Stimulated activated CD8-positive, alpha-beta memory T cell treated with anti-CD3 and anti-CD28 coated beads, Interleukin-7, amount 100 ng/mL, for 1 hour (primary cell): ENCODE measurements at places on chromosomes 3 and 15.

DNA sequence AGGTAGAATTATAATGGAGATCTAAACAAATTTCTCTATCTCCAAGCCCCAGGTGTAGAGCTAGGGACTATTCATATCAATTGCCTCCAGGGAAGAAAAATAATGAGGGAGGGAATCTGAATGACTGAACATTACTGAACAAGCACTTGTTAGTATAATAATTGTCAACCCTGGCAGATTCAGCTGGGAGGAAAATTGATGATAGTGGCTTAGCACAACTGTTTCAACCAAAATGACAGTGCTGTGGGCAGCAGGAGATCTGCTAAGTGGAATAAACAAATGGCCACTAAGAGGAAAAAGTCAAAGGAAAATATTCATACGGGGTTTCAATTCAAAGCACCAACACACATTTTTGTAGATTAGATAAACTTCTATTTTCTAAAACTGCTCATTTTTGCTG lies 294.9 kb upstream of the ZNF385D start:
- no peak for DNase-seq

GRCh38 chr15:25761971-25762662 lies 101.0 kb downstream of the ATP10A start:
- no peak for DNase-seq

GRCh38 chr3:28690176-28690575 lies 341.6 kb upstream of the AZI2 start:
- no peak for DNase-seq

DNA sequence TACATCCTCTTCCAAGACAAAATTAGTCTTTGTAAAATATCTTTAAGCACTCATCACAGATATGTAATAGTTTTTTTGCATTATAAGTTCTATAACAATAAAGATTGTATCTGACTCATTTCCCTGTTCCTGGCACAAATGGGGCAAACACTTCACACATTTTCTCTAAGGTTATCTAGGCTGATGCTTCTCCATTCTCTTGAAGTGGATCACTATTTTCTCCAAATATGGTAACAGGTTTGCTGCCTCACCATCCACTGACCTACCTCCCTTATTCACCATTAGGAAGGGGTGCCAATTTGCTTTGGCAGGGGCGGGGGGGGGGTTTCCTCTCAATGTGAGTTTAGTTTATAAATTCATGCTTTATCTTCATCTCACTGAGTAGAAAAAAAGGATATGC lies 767.7 kb upstream of the LMCD1 start:
- DNase-seq: no peak

GRCh38 chr3:18409266-18409665 lies 15.9 kb downstream of the SATB1 start:
- DNase-seq: no peak

DNA sequence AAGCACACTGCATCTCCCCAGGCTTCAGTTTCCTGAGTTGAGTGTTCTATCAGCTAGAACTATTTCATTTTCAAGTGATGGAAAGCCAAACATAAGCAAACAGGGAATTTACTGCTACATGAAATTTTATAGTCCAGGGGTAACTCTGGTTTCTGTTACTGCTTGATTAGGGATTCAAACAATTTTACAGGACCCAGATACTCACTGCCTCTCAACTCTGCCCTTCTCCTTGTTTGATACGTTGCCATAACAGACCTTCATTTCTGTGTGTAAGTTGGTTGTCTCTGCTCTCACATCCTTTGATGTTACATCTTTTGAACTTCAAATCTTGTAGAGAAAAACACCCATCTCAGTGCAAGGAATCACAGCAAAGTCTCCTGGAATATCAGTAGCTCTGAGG lies 572.7 kb downstream of the UNC13C start:
- no peak for DNase-seq

GRCh38 chr3:58307639-58308215 lies 1.4 kb downstream of the HTD2 start:
- no peak for DNase-seq

GRCh38 chr3:137294839-137295238 lies 337.1 kb downstream of the IL20RB start:
- no peak for DNase-seq

- DNase-seq: no peak
These were observed 923 bp downstream of the SIAH2 start for GRCh38 chr3:150761831-150762661.

GRCh38 chr15:66006986-66007385 lies 137.7 kb downstream of the RAB11A start:
- no peak for DNase-seq

- DNase-seq: no peak
These were observed 278.4 kb downstream of the GBE1 start for GRCh38 chr3:81483046-81483445.

DNA sequence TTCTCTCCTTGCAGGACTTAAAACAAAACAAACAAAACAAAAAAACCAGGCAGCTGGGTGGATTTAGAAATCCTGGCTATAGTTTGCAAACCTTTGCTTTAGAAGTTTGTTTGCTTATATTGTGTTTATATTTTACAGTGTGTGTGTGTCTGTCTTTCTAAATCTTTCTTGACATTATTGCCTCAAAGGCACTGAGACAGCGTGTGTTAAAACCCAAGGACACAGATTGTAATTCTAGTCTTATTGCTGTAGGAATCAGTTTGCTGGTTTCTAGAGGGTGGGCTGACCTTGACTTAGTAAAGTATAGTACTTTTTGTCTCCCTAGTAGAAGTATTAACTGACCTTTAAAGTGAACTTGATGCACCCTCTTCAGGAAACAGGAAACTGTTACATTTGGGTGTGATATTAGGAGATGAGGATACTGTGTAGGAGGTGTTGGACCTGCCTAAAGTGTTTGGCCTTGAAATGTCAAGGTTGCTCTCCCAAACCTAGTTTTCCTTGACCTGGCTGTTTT lies 71.0 kb downstream of the TCF12 start:
- no peak for DNase-seq

DNA sequence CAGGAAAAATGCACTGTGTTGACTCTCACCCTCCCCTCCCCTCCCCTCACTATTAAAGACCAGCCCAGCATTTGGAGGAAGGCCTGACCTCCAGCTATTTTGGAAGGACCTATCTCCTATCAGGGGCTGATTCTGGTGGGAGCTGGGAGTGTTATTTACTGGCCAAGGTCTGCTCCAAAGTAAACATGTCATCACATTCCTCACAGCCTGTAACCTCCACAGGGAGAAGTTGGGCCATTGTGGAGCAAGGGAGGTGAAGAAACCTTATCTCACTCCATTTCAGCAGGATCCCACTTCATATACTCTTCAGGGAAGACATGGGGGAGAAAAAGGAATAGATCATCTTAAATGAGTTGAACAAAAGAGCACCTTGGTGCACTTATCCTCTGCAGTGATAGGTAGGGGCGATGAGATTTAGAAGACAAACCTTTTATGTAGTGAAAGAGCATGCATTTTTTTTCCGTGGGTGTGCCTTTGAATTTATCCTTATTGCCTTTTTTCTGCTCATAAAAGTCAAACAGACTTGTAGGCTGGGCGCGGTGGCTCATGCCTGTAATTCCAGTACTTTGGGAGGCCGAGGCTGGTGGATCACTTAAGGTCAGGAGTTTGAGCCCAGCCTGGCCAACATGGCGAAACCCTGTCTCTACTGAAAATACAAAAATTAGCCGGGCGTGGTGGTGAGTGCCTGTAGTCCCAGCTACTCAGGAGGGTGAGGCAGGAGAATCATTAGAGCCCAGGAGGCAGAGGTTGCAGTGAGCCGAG lies 15.6 kb upstream of the FLNB start:
- DNase-seq: no peak

GRCh38 chr15:60420203-60420716 lies 22.5 kb upstream of the ANXA2 start:
- no peak for DNase-seq

GRCh38 chr3:32200490-32200889 lies 38.0 kb upstream of the CMTM8 start:
- DNase-seq: no peak

DNA sequence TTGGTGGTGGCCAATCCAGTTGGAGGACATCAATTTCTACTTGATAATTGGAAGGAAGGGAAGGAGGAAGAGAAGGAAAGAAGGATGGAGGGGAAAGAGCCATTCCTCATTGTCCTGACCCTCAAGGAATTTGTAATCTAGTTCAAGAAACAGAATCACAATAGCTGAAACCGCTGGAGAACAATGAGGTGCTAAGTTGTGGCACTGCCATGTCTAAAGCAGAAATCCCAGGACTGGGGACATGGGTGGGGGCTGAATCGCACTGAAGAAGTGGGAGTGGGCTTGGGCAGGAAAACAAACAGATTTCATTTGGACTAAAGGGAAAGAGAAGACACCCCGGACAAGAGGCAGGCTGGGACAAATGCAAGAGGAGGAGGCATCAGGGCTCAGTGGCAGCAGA lies 183.6 kb downstream of the UACA start:
- DNase-seq: no peak

GRCh38 chr15:63801171-63801570 lies 32.6 kb downstream of the HERC1 start:
- no peak for DNase-seq

DNA sequence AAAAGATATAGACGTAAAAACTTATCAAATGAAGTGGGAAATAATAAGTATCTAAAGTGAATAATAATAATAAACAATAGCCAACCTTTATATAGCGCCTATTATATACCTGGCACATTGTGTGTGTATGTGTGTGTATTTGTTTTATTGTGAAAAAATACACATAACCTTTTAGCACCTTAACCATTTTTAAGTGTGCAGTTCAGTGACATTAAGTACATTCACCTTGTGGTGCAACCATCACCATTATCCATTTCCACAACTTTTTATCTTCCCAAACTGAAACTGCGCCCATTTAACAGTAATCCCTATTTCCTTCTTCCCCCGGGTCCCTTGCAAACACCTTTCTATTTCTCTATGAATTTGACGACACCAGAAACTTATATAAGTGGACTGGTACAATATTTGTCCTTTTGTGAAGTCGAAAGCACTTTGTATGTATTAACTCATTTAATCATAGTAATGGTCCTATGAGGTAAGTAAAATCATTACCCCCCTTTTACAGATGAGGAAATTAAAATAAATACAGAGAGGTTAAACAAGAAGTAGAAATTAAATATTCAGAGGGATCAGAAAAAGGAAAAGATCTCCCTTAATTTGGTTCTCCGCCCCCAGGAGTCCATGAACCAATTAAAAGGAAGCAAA lies 33.5 kb downstream of the GJD2 start:
- no peak for DNase-seq

GRCh38 chr15:59437817-59438624 lies at the start of gene FAM81A:
TSS of gene FAM81A (plus strand) at chr15:59438186. CDS start at chr15:59458627, 20,441 bp downstream.
- DNase-seq: no peak

- DNase-seq: no peak
These were observed 91.1 kb upstream of the TPM1 start for GRCh38 chr15:62951481-62951880.

GRCh38 chr3:98680723-98681122 lies 82.4 kb upstream of the ST3GAL6 start:
- no peak for DNase-seq

GRCh38 chr3:150521463-150521862 lies 24.8 kb downstream of the SERP1 start:
- no peak for DNase-seq

DNA sequence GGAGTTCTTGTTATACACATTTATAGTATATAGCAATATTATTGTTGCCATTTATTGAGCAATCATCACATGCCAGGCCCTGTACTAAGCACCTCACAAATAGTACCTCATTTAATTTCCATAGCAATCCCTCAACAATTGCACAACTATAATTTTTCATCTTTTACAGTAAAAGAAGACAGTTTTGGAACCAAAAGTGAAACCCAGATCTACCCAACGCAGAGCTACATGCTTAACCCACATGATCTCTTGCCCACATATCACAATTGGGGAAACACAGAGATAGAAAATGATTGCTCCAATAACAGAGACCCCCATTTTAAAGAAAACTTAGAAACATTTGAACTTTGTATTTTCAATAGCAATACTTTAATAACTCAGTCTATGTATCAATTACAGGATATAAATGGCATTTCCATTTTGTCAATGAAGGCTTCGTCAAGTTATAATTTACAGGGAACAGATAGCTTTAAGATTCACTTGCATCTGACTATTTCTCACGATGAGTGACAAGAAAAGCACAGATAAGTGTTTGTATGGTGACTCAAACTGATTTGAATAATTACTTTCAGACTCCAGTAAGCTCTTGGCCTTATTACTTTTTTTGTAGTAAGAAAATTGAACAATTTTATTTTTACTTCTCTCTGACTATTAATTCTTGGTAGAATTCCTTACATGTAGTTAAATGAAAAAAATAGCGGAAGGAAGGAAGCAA lies 38.7 kb upstream of the CCDC50 start:
- DNase-seq: no peak

- no peak for DNase-seq
These were observed 230.2 kb upstream of the CD96 start for GRCh38 chr3:111311709-111312235.
